ENCODE measurements at places on chromosomes 7 and 10.

- no peak for DNase-seq
Measured at GRCh38 chr10:8840356-8840755, 785.9 kb downstream of the GATA3 start.

GRCh38 chr7:114242992-114243507, 171.6 kb upstream of the FOXP2 start:
- no peak for DNase-seq

DNA sequence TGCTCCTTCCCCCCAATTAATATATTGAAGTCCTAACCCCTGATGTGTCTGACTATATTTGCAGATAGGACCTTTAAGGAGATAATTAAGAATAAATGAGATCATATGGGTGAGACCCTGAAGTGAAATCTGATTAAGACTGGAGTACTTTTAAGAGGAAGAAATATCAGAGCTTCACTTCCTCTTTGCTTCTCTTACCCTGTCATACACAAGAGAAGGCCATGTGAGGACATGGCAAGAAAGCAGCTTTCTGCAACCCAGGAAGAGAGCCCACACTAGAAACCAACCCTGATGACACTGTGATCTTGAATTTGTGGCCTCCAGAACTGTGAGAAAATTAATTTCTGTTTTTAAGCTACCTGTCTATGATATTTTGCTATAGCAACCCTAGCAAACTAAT, 44.2 kb downstream of the JMJD1C start:
- no peak for DNase-seq

DNA sequence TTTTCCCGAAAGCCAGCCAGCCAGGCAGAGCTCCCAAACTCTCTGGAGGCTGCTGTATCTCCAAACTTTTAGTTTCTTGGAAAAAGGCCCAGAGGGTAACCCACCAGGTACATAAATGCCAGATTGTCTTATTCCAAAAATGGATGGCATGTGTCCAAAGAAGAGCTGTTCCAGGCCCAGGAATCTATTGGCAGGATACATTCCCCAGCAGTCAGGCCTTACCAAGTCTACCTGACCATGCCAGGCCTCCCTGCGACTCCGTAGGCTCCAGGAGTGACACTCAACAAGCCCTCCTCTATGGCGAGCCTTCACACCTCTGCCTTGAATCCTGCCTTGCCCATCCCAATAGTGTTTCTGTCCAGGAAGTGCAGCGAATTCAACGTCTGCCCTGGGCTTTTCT, 95.6 kb downstream of the GRB10 start:
- DNase-seq = no peak

DNA sequence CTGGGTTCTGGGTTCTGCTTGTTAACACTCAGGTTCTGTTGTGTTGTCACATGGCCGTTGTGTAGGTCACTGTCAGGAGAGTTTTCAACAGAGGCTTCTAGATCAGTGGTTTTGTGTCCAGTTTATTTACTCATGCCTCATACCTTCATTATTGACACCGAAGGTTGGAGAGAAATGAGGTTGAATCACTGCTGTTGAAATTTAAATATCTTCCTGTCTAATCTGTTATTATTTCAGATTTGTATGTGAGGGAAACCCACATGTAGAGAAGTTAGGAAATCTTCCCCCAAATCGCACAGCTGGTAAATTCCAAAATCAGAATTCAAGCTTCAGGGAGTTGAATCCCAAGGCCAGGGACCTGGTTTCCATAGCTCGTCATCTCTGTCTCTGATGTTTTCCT, 28.3 kb upstream of the KLF6 start:
- DNase-seq = no peak

GRCh38 chr10:71077796-71078453, 134.4 kb upstream of the UNC5B start:
- no peak for DNase-seq

DNA sequence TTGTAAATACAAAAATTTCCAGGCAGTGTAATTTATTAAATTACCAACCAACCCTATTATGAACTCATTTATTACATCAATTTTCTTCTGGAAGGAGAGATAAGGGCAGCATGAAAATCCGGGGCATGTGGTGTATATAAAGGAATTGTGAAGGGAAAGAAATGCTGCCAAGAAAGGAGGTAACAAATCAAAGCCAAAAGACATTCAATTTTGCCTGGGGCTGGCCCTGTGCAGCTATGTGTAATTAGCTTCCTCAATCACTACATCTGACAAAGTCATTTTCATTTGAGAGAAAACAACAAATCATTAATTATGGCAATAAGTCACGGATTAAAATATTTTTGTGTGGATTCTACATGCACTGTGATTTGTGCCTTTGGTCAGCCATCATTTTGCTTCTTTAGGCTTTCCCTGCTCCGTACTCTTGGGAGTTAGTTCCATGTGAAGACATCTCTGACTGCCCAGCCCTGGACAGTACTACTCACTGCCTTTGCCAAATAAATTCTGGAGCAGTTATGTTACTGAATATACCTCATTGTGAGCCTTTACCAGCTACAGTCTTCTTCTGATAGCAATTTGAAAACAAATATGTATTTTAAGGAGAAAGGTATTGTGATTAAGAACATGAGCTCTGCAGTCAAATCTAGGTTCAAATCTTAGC, 191.7 kb downstream of the RELN start:
- no peak for DNase-seq

GRCh38 chr7:106039486-106040060, 72.5 kb downstream of the SYPL1 start:
- DNase-seq = no peak

DNA sequence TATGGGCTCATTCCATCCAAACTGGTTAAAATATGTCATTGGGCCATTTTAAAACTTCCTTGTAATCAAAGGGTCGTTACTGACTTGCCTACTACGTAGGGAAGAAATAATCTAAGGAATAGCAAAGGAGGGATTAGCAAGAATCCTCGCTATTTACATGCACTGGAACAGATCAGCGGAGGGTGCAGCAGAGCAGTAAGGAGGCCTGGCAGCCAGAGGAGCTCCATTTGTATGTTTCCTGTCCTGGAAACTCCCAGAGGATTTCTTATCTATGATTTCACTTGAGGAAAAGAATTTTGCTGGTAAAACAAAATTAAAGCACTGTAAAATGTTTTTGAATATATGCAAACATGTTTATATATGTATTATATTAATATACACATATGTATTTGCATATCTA, 107.3 kb downstream of the TPK1 start:
- no peak for DNase-seq

- no peak for DNase-seq
Measured at GRCh38 chr7:42057331-42057730, 179.7 kb downstream of the GLI3 start.

GRCh38 chr7:56046721-56047445, 4.4 kb downstream of the PSPH start:
- DNase-seq = no peak

- DNase-seq = no peak
Measured at GRCh38 chr10:66349726-66350125, 576.1 kb upstream of the LRRTM3 start.

Data from stimulated activated CD4-positive, alpha-beta T cell treated with anti-CD3 and anti-CD28 coated beads, Interleukin-1b, Interleukin-23, amount 100 ng/mL, for 48 hours (primary cell).